ENCODE measurements at places on chromosomes 5 and 9.

DNA sequence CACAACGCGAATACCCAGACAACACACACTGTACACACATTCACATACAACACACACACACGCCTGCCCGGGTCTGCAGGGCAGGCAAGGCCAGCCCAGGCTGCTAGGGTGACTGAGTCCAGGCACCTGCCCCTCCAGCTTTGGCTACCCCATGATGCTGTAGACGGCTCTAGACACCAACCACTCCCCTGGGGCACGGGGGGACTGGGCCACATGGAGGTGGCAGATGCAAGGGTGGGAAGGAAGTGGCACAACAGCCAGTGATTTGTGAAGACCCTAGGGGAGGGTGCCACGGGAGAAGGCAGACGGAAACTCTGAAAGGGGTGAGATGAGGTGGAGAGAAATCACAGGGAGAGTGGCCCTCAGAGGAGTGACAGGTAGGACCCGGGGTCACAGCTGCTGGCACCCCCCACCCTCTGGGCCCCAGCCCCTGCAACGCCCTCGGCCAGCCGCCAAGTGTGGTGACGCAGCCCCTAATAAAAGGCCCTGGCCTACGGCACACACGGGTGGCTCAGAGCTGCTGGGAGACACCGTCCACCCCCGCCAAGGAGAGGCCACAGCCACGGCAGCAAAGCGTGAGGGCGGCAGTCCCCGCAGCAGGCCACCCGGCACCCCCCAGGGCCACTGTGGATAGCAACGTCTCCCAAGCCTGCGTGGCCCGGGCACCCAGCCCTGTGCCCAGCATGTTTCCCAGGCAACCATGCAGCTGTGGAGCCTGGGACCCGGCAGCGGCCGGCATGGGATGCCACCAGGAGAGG, 6.6 kb upstream of the CCDC187 start:
- DNase-seq = no peak

GRCh38 chr9:116198344-116198743, 44.8 kb downstream of the PAPPA start:
- no peak for DNase-seq

DNA sequence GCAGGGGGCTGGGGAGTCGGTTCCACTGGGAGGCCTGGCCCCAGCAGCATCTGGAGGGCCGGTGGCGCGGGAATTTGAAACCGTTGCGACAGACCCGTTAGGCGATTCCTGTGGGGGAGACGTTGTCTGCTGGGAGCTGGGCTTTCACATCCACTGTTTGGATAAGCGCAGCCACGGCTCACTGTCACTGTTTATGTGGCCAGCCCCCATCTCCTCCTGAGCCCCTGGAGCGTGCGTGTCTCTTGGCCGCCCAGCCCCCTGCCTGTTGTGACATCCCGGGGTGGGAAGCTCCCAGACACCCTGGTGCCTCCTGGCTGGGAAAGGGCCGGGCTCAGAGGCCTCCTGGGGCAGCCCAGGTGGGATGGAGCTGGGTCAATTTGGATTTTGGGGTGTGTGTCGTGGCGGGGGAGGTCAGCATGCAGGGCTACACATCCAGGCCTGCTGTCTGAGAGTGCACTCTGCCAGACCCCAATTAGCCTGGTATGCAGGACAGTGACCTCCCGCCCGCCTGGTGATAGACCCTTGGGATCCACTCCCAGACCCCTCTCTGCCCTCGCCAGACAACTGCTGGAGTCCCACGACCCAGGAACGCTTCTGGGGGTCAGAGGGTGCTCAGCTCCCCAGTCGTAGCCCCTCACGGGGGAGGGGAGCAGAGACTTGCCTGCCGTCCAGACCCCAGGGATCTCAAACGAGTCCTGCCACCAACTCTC, 62.0 kb upstream of the RNU6ATAC start:
- DNase-seq = no peak

GRCh38 chr5:21236104-21236503, 1248.1 kb upstream of the CDH18 start:
- no peak for DNase-seq

DNA sequence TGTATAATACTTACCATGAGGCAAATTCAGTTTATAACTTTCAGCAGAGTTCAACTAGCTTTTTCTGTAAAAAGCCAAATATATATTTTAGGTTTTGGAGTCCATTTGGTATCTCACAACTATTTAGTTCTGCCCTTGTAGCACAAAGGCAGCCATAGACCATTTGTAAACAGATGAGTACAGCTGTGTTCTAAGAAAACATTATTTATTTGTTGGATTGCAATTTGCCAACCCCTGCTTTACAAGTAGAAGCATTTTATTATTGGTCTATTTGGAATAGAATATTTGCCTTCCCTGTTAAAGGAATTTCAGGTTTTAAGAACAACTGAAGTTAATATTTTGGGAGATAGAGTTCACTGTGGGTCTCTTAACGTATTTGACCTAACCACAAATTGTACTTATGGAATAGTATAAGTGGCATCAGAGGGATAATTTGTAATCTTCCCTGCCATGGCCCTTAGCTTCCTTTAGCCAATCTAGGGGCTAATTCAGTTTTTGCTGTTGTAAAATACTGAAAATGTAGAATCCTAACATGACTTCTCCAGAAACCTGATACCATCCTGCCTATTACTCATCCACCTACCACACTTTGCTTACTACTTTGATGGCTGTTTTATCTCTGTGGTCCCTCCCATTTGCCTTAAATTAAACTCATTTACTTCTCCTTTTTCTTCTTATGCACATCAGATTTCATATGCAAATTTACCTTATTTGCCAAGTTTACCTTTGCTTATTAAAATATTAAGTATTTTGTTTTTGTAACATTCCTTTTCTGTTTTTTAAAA, 109.2 kb downstream of the DMXL1 start:
- DNase-seq = no peak

DNA sequence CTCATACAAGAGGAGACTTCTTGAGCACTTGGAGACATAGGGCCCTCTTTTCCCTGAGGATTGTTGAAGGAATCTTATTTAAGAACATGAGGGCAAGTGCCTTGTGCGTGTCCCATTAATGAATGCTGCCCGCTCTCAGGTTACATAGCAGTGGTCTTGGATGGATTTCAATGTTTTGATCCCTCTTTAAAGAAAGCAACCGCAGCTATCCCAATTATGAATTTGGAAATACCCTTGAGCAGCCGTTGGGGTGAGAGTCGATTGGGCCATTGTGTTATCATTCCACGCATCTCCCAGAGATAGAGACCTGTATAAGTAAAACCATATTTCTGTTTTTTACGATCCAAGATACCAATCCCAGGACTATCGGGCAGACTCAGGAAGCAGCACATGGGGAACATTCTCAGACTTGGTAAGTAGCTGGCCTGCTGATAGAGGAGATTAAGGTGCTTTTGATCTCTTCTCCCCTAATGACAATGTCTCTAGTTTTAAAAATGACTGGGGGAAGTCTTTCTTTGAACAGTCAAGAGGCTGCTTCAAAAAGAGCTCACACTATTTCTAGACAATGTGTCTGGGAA, 145.3 kb downstream of the MACROH2A1 start:
- DNase-seq = no peak

- no peak for DNase-seq
These were observed 9.4 kb upstream of the GABRA6 start for GRCh38 chr5:161676103-161676502.

DNA sequence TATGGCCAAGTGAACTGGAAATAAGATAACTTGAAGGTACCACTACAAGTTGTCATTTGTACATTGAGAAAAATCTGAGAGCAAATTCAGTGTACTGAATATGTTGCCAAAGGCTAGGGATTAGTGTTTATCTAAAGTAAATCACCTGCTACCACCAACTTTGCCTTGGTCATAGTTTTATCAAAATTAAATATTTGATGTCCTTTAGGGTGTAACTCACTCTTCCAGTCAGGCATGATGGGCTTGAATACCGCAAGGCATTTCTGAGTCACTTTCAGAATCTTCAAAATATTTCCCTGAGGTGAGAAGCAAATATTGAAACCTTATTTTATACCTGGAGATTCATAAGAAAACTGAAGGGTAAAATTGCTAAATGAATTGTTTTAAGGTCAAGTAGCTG, 1338.6 kb upstream of the ACO1 start:
- no peak for DNase-seq

DNA sequence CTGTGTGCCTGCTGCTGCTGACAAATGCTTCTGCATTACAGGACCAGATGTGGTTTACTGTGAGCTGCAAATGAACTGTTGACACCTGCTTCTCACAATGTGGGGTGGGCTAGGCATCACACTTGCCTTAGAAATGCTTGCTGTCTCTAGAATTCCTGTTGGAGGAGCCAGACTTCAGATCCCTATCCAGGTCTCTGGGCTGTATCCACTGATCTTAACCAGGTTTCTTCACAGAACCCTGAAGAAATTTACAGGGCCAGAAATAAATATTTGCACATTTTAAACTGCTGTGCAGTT, 255.4 kb downstream of the FAM114A2 start:
- no peak for DNase-seq

GRCh38 chr9:107881626-107882300, 392.2 kb upstream of the KLF4 start:
- no peak for DNase-seq

- DNase-seq = no peak
These were observed 240.4 kb downstream of the GLIS3 start for GRCh38 chr9:4059437-4059836.

DNA sequence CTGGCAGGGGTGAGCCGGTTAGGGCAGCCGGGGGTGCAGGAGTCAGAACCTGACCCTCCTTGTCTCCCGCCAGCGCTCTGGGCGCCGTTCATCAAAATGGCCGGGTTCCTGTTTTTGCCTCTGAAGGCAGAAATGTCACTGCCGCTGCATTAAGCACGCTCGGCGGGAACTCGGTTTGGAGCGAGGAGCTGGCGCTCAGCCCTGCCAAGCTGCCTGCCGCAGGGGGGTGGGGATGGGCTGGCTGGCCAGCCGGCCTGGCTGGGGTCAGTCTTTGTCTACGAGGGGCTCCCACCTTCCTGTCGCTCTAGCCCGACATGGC, 63.7 kb downstream of the CXXC5 start:
- no peak for DNase-seq

GRCh38 chr9:130983970-130984369, 25.0 kb upstream of the LAMC3 start:
- DNase-seq = no peak

GRCh38 chr9:1453636-1454035, 403.5 kb downstream of the DMRT2 start:
- no peak for DNase-seq

DNA sequence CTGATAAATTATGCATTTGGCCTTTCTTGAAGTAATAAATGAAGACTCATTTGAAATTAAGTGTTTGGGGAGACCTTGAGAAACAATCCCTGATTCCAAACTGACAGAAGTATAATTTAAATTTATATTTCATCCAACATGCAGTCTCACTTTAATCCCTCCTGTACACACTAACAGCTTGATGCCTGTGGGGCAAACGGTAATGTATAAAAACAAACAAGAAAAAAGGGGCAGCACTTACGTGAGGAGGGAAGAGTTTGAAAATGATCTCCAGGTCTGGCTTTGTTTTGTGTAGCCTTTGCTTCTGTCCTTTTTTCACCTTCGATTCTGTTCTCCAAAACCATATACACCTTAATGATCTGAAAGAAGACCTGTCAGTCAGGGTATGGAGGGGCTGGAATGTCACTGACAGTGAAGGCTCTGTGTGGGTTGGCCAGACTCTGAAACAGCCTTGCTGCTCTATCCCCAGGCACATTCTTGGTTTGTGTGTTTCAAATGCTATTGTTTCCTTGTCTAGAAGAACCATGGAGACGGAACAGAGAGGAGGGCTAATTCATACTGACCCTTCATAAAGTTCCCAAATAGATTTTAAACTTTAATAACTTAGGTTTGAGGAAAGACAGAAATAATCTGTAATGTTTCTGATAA, 338.2 kb upstream of the WWC1 start:
- no peak for DNase-seq

- DNase-seq = no peak
These were observed 10.4 kb downstream of the GMCL2 start for GRCh38 chr5:178176791-178177190.

GRCh38 chr5:83785176-83785668, 64.6 kb upstream of the HAPLN1 start:
- no peak for DNase-seq

DNA sequence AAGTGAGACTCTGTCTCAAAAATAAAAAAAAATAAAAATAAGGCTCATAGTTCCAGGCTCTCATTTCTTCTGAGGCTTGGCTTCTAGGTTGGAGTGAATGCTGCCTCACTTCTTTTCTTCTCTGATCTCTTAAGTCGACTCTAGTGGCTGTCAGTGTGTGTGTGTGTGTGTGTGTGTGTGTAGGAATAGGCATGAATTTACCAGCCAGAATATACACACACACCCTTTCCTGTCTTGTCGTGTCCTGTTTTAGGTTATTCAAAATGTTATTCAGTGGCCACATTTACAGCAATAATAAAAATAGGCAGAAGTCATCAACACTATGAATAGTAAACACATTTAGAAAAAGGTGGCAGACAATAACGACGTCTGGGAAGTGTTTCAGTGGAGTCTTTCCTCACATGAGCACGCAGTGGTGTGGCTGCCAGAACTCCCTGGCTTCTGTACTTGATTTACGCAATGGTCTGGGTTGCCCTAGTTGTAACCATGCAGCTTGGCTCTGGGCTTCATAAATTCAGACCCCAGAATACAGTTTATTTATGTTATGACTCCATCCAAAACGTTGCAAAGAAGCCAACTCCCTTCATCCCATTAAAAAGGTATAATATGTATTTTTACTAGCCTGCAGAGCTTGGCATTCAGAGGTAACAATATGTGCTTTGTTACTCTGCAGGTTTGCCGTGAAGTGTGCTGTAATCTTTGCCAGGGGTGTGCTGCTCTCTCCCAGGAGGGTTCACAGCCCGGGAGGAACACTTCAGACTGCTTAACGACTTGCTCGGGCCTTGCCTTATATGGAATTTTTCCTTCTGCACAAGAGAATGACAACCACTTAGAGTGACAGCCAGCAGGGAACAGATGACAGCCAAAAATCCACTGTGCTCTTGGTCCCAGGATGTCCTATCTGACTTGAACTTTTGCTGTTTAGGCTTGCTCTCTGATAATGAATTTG, 34.4 kb upstream of the PALM2AKAP2 start:
- DNase-seq = no peak

GRCh38 chr5:154844809-154845208, 5.6 kb downstream of the FAXDC2 start:
- no peak for DNase-seq

DNA sequence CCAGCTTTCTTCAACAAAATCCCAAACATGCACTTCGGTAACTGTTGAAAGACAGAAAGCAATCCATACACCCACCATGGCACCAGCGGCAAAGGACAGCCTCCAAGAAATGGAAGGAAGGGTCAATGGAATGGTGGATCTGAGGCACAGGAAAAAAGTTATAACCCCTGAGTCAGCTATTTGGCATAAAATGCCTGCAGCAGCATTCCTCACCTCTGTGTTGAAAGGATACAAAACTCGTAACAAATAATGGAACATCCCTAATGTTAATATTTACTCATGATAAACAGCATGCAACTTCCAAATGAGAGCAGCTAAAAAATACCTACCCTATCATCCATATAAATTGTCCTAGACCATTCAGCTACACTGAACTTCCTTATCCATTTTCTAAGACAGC, 9.4 kb downstream of the FBXW11 start:
- no peak for DNase-seq

Measured in effector CD8-positive, alpha-beta T cell (primary cell).